ENCODE measurements at places on chromosomes 16 and 17.

GRCh38 chr16:27515874-27516353, 33.8 kb downstream of the GTF3C1 start:
- no peak for DNase-seq

DNA sequence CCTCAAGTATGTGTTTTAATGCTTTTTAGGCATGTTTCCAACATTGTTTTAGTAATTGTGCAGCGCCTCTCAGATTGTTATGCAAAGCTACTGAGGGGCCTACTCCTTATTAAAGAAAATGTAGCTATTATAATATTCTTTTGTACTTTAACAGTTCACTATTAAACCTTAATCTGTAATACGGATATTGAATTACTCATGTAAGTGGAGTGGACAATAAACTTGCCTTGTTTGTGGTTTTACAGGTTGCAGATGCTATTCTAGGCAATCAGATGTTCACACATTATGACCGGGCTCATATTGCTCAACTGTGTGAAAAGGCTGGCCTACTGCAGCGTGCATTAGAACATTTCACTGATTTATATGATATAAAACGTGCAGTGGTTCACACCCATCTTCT, 41.0 kb downstream of the PTRH2 start:
- no peak for DNase-seq

- no peak for DNase-seq
These were observed 7.9 kb downstream of the PRCD start for GRCh38 chr17:76547642-76548202.

GRCh38 chr17:42682722-42683403, 532 bp downstream of the CNTNAP1 start:
- DNase-seq: no peak

DNA sequence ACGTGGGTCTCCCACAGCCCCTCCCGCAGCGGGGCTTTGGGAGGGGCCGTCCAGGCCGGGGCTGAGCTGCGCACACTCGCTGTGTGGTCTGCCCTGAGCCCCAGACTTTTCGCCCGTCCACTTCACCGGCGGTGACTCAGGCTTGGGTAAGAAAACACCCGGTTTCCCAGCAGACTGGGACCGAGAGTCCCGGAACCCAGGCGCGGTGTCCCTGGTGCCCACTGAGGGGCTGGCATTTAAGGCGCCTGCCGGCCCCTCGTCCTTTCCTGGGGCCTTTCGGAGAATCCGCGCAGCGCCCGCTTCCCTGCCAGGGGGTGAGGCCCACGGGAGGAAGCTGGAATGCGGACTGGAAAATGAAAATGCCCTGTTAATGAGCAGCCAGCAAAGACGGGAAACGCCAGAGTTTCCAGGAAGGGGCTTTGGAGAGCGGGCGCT, 100.3 kb downstream of the C16orf95 start:
- DNase-seq: no peak

DNA sequence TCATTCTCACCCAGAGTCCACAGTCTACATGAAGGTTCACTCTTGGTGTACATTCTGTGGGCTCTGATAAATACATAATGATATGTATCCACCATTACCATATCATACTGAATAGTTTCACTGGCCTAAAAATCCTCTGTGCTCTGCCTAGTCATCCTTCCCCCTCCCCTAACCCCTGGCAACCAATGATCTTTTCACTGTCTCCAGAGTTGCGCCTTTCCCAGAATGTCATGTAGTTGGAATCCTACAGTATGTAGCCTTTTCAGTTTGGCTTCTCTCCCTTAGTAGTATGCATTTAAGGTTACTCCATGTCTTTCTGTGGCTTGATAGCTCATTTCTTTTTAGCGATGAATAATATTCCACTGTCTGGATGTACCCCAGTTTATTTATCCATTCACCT, 101.3 kb downstream of the NOG start:
- no peak for DNase-seq

DNA sequence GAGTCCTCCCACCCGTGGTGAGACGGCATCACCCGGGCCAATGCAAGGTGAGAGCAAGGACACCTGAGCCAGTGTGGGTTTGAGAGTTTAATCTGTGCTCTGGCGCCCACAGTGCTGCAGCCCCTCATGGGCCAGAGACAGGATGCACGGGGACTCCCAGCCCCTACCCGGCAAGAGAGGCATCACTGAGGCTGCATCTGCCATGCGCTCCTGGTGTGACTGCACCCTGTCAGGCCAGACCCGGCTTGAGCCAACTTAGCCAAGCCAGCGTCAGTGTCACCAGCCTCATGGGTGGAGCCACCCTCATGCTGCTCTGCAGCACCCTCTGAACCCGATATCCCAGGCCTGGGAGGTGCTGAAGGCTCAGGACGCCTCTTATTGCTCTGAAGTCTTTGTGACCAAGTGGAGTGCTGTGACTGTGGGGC, 1.3 kb upstream of the BRICD5 start:
- no peak for DNase-seq

GRCh38 chr17:31857920-31858641, 963 bp downstream of the COPRS start:
- DNase-seq: no peak

GRCh38 chr16:72979974-72980373, 68.0 kb downstream of the ZFHX3 start:
- no peak for DNase-seq

DNA sequence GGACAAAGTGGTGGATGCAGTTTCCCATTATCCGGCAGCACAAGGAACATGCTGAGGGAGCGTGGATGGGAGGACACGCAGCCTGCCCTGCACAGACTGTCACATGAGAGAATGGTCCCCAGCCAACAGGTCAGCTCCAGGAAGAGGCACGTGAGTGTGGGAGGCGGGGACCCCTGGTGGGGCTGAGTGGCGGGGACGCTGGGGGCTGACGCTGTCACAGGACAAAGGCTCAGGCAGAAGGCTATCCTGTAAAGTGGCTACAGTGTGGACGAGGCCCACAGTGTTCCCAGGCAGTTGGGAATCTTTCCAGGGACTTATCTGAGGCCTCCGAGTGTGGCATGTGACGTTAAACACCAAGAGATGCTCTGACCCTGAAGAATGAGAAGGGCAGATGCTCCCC, 30.4 kb downstream of the MBTPS1 start:
- DNase-seq: no peak

DNA sequence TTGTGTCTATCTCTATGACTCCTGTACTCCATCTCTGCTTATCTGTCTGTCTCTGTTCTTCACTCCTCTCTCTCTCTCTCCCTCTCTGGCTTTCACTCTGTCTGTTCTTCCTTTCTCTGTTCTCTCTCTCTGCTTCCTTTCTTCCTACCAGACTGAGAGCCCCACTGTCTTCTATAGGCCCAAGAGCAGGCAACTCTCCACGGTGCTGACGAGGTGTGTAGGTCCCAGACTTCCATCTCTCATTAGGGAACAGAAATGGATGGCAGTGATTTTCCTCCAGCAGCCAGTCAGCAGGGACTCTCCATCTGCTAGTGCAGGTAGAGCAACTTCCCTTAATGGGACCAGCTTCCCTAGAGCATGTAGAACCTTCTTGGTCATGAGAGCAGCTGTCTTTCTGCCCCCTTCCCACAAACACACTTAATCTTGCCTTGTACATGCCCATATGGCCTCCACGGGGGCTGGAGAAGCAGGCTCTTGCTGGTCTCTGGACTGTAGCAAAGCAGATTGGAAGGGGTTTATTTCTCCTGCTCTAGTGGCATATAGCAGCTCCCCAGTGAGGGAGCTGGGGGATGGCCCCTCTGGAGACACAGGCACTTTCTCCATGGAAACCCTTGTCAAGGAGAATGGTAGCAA, 47.8 kb upstream of the NLRP1 start:
- DNase-seq: no peak

GRCh38 chr16:49466529-49466831, 92.9 kb downstream of the C16orf78 start:
- DNase-seq: no peak

- DNase-seq: no peak
These were observed 477 bp downstream of the MTHFSD start for GRCh38 chr16:86554599-86554916.

- no peak for DNase-seq
These were observed 16.5 kb upstream of the ST6GALNAC1 start for GRCh38 chr17:76659928-76660655.

GRCh38 chr17:2227025-2227699, 76.4 kb downstream of the SMG6 start:
- no peak for DNase-seq

- peak; percentile 50 for DNase-seq
These were observed 12.8 kb downstream of the EVPL start for GRCh38 chr17:76014100-76014924.

- DNase-seq: no peak
These were observed 28.5 kb upstream of the TRAP1 start for GRCh38 chr16:3745751-3746355.

DNA sequence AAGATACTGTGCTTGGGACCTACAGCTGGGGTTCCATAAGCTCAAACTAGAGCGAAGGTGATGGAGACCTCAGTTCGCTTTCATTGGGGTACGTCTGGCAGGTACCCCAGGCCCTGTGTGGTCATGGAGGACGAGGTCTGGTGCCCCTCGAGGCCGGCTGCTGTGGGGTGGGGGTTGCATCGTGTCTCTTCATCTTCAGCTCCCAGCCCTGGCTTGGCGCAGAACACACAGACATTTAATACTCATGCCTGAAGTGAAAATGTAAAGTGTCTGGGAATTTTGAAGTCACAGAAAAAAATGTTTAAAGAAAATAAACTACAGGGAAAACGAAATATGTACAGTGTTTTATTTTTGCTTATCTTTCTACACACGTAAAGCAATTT, 80.5 kb downstream of the TBC1D16 start:
- no peak for DNase-seq

DNA sequence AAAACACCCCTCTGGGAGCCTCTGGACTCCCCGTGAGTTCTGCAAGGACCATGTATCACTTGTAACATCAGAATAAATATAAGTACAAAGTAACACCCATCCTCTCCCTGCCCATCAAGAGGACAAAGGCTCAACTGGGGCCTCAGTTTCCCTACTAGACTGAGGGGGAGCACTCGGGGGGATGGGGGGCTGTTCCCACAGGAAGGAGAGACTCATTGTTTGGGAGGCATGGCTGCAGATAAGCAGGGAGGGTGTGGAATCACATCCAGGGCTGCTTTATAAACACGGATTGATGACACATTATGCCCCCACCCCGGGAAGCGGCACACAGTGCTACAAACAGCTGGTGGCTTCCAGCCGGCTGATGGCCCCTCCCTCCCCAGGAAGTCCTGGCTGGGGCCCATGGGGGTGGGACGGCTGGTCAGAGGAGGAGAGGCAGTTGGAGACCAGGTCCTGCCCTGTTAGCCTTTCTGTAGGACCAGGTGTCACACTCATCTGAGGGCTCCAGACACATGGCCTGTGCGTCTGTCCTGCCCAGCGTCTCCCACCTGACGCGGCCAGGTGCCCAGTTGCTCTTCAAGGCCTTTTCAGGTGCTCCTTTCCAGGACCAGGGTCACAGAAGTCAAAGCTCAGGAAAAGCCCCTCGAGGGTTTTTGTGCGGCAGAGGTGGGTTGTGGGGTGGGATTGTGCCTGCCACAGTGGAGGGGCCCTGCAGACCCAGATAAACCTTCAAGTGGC, 1.3 kb upstream of the MPG start:
- no peak for DNase-seq

DNA sequence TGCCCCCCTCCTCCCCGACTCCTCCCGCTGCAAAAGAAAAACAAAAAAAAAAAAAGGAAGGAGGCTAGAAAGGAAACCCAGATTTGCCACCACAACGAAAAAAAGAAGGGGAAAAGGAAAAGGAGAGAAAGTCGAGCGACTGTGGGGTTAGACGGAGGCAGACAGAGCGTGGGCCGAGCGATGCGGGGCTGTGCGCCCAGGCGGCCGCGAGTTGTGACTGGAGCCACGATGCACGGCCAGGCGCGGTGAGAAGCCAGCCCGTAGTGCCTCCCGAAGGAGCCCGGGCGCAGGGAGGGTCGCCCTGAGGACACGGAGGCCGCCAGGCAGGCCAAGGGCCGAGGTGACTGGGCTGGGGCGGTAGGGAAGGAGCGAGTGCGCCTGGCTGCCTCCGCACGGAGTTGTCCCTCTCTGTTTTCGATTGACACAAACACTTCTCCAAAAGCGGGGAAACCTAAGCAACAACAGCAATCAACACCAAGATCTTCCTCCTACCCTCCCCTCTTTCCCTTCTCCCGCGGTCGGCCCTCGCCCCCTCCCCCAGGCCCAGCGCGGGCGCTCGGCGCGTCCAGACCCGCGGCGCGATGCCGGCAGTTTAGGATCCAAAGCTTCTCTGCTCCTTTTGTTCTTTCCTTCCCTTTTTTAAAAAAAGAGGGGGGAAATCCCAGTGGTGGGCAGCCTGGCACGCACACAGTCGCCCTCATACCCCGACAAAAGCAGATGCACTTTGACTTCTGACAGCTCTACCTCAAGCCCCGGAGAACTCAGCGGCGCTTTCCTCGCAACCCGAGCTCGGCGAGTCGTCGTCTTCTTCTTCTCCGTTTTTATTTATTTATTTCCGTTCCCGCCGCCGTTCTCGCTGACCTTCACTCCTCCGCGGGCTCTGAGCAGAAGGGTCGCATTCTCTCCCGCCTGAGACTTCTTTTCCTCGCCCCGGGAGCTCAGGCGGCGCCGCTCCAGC, at the start of gene LHX1:
TSS of gene LHX1 (plus strand) at position 475 of the 958 bp plus-strand sequence. CDS start 723 bp downstream, outside the sequence.
- no peak for DNase-seq

DNA sequence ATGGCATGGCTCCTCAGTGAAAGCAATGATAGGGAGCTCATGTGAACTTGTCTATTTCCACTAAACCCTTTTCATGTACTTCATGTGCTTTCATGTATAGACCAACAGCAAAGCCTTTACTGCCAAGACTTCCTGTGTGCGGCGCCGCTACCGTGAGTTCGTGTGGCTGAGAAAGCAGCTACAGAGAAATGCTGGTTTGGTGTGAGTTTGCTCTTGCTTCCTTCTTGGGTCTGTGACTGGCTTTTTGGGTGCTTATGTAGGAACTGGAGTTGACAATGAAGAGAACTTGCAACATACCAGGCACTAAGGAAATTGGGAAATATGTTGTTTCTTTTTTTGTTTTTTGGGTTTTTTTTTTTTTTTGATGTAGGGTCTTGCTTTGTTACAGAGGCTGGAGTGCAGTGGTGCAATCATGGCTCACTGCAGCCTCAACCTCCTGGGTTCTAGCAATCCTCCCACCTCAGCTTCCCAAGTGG, 5.7 kb downstream of the SNX11 start:
- DNase-seq: no peak

DNA sequence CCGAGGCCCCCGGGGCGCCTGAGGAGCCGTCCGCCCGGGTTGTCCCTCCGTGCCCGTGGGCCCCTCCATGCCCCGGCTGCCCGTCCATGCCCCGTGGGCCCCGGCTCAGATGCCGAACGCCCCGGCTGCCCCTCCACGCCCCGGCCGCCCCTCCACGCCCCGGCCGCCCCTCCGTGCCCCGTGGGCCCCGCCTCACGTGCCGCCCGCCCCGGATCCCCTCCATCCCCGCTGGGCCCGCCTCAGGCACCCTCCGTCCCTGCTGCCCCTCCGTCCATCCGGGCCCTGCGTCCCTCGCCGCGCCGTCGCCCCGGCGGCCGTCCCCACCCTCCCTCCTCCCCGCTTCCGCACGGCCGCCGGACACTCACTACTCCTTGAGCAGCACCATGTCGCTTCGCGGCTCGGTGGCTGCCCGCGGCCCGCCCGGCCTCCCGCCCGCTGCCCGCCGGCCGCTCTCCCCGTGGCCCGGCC, 382 bp downstream of the PITPNA start:
- no peak for DNase-seq

GRCh38 chr16:4087099-4087885, 28.9 kb downstream of the ADCY9 start:
- DNase-seq: no peak

Measured in activated CD8-positive, alpha-beta memory T cell treated with anti-CD3 and anti-CD28 coated beads for 1 hour (primary cell).